ENCODE measurements at places on chromosomes 6 and 20.

- no peak for DNase-seq
These were observed 39.9 kb downstream of the HLA-B start for GRCh38 chr6:31317036-31317435.

- DNase-seq, result no peak
These were observed 39.7 kb upstream of the TMEM170B start for GRCh38 chr6:11497881-11498280.

DNA sequence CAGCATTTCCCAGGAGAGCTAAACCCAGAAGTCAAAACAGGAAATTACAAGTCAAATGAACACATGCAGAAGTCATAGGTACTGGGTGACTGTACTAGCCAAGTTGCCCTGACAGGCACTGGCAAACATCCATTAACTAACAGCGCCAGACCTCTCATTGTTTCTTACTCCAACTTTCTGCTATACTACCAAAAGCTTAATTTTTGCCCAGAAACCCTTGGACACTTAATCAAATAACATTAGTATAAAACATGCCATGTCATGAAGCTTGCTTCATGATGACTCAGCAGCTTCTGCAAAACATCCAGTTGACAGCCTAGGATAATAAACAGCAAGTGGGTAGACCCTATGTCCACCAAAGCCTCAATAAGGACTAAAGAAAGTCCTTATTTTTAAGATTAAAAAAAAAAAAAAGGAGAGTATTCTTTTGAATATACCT is 3.5 kb downstream of the NUP153 start:
- no peak for DNase-seq

DNA sequence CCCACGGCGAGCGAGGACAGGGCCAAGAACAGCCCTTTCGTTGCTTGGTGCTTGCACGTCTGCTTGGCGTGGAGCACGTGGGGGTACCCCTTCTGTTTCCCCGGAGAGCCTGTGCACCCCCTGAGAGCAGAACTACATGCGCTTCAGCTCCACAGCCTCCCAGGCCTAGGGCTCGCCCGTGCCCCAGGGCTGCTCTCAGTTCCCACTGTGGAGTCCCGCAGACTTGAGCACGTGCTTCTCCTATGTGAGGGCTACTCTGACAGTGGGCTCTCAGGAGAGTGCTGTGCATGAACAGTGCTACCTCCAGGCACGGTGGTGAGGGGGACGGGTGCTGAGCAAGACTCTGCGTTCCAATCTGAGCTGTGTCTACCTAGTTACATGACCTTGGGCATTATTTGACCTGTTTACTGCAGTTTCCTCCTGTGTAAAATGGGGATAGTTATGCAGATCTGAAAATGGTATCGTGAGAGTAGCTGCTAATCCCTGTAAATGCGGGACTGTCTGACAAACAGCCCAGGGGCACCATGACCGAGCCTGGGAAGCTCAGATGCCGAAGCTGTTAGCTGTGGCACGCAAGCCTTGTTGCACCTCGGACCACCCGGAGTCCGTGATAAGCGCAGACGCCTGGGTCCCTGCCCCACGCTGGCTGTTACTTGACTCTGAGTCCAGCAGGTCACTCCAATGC is 82.4 kb downstream of the IRF4 start:
- no peak for DNase-seq

DNA sequence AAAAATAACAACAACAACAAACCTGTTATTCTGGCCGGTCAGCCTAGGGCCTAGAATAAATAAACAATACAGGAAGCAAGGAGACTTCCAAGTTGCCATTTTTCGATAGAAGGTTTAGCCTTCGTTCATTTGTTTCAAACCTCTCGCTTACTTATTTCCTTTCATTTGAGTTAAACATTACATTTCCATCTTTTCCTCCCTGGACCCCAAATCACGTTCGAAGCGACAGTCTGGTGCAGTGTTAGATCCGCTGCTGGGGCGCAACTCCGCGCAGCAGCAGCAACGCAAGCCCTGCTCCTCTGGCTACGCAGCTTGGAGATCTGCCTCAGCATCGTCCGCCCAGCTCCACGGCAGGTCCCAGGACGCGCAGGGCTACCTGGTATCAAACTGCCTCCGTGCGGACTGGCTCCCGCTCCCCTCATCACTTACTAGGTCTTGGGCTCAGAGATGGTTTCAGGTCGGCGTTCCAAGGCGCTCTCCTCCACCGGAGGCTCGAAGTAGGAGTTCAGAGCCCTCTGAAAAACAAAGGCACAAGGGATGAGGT is 530 bp downstream of the TDP2 start:
- DNase-seq, result no peak

DNA sequence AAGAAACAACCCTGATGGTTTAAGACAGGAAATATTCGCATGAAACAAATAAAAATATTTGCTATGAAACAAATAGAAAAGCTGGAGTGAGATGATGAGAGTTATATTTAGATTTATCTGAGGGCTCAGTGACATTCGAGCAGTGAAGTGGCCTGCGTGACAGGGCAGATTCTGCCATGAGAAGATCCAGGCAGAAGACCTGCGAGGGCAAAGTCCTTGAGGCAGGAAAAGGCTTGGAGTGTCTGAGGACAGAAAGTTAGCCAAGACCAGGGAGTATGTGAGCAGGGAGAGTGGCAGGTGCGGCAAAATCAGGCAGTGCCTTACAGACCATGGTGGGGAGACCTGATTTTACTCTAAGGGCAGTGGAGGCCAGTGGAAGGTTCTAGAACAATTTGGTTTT is 66.9 kb upstream of the RIN2 start:
- no peak for DNase-seq

DNA sequence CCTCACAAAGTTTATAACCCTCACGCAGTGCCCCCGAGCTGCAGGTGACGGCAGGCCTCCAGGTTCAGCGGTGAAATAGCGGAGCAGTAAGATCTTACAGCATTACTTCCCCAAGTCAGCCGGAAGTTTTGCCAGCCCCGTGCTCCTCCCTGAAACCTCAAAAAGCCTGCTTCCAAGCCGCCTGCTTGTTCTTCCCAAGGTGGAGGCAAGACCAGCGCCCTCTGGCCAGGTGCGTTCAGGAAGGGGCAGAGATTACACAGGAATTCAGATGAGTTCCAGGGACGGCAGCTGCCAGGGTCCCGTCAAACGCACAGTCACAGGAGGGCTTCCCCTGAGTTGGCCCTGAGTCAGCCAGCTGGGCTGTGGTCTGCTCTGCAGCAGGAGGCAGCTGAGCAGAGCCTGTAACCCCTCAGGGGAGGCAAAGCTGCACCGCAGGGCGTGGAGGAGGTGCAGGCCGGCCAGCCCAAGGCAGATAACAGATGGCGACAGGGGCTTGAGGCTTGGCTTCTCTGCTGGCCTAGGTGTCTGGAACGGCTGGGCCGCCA is 124.1 kb upstream of the RPS6KA2 start:
- no peak for DNase-seq

- no peak for DNase-seq
These were observed 85.5 kb upstream of the RSPO3 start for GRCh38 chr6:127032971-127033370.

DNA sequence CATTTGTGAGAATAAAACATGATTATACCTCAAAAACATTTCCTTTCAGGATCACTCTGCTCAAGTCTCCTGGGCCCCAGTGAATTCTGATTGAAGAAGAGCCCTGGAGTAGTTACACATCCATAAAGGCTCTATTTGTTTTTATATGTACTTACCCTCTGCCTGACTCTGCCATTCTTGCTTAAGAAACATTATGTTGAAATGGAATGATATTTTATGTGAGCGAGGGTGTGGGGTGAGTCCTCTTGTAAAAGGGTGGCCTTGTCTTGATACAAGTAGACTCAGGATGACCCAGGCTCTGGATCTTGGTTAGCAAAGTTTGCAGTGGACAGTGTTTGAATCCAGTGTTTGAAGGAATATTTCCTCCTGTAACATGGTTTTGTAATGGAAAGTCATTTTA is 215.4 kb upstream of the PREP start:
- DNase-seq, result no peak

- no peak for DNase-seq
These were observed 237.2 kb downstream of the TFAP2A start for GRCh38 chr6:10177704-10178103.

- no peak for DNase-seq
These were observed 113.9 kb upstream of the NAA20 start for GRCh38 chr20:19903168-19903811.

DNA sequence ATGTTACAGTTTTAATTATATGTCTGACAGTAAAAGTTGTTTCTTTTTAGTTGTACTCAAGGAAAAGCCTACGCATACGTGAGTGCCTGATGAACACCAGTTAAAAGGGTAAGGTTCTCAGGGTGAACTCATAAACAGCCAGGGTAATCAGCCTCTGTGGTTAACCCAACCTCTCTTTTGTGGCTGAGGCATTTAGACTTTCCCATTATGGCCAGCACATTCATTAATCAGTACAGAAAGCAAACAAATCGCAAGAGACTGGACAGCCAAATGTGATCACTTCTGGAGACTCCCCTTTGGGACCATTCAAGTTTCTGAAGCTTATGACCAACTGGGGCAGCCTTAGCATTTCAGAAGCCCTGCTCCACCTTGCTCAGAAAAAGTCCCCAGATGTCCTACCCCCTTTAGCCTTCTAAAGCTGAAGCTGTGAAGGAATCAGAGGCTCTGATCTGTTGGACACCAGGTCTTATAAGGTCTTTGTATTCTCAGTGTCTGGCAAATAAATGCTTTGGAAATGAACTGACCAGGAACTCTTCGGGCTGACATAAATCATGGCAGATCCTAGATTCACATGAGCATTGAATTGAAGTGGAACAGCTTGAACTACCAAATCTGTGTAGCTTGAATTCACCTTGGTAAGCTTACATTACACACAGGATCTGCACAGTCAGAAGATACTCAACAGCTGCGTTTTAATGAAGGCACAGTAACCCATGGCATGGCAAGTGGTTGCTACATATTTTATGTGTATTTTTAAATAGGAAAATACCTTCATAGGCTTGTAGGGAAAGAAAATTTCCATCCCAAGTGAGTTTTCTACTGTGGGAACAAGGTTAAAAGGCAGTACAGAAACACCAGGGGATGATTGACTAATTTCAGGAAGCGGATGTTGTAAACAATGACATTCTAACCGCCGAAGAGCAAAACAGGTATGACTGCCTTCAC is 18.7 kb downstream of the IL20RA start:
- no peak for DNase-seq

- DNase-seq, result no peak
These were observed 312.8 kb upstream of the JAG1 start for GRCh38 chr20:10986586-10986985.

- DNase-seq, result no peak
These were observed 125.5 kb downstream of the ANKRD60 start for GRCh38 chr20:58102744-58103516.

DNA sequence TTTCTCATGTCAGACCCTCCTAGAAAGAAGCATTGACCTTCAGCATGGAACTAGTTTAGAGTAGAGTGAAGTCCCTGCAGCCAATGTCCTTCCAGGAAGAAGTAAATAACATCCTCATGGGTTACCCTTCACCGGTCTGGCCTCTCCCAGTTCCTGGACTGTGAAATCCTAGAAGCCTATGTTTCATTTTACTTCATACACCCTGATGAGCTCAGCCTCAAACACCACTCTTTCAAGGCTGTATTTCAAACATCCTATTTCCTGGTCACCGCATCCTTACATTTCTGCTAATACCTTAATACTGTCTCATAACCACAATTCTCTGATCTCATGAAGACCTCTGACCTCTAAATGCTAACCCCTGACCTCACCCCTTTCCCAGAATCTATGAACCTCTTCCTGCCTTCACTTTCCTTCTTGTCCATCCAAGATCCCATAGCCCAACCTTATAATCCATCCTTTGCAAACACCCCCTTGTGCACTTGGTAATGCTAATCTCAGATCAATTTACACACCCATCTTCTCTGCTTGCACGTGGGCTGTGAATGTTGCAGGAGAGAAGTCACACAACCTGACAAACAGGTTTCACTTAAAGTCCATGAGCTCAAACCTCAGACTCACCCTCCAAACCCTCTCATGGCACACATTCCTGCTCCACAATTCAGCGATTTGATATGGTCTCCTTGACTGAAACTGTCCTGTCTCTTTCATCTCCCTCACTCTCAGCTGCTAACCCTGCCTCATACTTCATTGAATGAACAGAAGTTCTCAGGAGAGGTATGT is 30.2 kb downstream of the SLC2A10 start:
- no peak for DNase-seq
